ENCODE measurements at places on chromosomes 4 and X.

- peak; percentile 69 for ATAC-seq
Observed at GRCh38 chrX:1860936-1861594, 246.2 kb downstream of the ASMT start.

DNA sequence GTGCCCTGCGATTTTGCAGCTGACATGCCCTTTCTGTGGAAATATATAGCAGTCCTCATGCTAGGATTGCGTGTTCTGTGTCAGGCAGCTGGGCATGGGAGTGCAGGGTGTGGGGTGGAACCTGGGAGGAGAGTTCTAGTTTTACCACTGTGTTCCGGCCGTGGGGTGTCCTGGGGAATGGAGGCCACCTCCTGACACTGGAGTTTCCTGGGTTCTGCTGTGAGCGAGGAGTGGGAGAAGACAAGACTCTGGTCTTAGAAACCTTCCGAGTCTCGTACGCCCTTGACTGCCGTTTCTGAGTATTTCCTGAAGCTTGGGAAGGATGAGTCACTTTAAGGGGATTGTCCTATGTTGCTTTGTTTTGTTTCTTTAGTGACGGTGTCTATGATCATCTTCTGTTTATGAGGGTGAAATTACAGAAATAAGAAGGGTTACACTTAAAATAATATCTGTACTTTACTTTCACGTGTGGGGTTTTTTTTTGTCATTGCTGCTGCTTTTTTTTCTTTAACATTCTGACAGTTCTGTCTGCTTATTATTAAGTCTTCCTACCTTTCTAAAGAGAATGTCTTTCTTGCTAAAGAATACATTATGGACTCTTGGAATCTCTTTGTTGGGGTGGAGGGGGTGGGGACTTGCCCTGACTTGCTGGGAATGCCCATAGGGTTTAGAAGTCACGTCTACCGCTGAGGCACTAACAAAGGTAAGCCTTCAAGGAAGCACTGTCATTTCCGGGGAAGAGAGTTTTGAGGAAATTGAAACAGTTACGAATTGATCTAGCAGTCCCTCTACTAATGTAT lies 19.1 kb downstream of the CD99 start:
- peak; percentile 86 for ATAC-seq

GRCh38 chr4:165867961-165868360 lies 5.1 kb upstream of the TLL1 start:
- ATAC-seq: no peak

DNA sequence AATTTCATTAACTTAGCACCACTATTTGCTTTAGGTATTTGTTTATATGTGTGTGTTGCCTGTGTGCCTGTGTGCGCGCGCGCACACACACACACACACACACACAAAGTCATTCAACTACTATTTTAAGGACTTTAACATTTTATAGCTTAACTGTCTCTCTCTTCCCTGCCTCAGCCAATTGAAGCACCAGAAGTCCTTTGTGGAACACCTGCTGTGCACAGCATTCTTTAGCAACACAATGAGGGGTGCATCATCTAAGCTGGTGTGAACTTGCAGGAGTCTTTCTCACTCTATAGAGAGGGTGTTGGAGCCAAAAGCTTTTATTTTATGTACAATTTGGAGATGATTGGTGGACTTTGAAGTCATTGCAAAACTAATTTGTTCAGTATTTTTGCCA lies 31.3 kb downstream of the SLIT2 start:
- no peak for ATAC-seq

DNA sequence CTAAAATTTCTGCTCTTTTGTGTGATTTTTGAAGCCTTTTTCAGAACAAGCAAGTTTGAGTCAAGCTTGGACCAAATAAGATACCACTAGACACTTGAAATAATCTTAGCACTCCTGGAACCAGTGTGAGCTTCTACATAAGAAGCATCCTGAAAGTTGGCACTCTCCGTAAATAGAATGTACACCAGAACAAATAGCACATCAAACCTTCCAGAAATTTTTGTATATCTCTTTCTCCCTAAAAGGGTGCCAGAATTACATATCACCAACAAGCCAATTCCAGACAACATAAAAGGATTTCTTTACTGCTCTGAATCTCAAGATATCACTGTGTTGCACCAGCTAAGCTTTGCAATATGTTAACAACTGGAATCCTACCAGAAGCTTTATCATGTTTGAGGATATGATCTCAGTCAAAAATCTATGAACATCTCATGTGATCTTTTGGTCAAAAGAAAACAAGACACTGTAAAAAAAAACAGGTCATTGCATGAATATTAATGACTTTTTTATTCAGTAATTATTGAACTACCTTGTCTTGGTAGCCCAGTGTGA lies 117.2 kb downstream of the PRSS12 start:
- no peak for ATAC-seq

DNA sequence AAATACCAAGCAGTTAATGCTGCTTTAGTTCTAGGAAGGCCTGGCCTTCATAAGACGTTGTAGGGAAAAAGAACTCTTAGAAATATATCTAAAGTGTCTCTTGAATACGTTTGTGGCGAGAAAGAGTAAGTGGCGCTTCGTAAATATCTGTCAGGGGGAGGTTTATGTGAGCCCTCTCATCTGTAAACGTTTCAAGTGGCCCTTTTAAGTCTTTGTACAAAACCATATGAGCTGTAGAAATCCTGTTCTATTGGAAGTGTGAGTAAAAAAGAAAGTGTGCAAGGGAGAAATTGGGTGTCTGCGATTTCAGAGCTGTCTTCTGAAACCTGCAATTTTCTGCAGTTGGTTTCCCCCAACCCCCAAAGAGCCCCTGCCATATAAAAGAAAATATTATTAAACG lies 8.6 kb upstream of the INTU start:
- no peak for ATAC-seq

DNA sequence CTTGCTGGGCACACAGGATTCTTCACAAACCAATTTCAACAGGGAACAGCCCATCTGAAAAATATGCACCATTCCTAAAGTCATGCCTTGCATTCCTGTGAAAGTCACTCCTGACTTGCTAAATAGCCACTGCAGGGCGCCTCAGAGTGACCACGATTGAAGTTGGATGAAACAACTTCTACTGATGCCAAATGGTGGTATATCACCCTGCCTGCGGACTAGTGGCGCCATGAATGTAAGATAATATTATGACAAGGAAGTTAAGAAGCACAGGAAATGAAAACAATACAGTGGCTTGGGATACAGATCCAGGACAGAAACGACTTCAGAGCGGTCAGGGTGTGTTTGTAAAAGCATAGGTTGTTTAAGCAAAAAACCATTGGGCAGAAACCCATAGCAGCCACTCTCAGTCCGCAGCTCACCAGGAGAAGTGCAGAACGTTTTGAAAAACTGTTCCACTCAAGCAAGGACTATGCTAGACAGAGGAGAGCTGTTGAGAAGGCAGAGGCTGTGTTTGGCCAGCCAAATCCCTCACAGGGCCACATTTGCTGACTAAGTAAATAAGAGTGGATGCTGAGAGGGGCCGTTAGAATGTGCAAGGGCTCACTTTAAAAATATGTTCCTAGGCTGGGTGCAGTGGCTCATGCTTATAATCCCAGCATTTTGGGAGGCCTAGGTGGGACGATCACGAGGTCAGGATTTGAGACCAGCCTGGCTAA lies 250.4 kb downstream of the PTTG2 start:
- ATAC-seq: no peak

DNA sequence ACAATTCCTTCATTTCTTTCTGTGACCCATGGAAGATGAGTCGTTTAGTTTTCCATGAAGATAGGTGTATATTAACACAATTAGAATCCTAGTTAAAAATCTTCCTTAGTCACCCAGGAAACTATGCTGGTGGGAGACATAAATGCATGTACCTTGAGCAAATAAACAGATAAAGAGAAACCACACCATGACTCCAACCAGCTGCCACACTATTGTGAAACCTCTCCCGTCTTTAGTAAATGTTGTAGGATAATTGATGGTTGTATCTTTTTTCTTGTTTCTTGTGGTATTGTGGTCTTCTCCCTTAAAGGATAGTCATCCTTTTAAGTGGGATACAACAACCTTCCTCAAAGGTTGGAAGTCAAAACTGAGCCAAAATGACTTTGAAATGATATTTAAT lies 103.8 kb upstream of the LEF1 start:
- ATAC-seq: no peak

DNA sequence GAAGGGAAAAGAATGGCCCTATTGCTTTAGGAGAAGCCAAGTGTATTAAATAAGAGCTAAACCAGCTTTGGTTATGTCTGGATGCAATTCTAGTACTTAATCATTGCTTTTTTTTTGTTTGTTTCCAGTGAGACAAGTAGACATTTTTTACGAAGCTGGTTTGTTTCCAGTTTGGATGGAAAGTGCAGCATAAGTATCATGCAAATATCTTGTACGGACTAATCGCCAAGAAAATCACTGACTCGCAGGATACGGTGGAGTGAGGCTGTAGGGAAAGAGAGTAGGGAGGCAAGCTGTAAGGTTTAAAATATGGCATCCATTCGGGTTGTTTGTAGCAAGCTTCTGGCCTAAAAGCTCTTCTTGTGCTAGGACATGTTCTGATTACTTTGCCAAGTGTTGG lies 64.8 kb downstream of the HPGD start:
- ATAC-seq: no peak
